ENCODE measurements at places on chromosomes 11 and 22.

DNA sequence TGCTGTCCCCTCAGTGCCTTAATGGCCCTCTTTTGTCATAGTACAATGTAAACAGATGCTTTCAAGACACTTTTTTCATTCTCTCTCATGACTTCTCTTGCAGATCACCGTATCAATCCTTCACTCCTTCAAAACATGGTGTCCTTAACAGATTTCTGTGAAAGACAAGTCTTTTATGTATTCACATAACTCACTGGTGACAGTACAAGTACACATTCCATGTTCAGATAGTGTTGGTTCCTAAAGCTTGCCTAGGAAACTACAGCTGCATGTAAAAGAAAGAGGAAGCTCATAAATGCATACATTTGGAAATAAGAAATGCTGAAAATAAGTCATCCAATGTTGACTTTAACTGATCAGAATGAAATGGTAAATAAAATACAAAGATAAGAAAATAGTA is 5.0 kb upstream of the OR52E6 start:
- no peak for DNase-seq

- DNase-seq = no peak
Observed at GRCh38 chr11:102452461-102453301, at the start of gene TMEM123. TSS of gene TMEM123 (minus strand) at chr11:102452765. CDS start at chr11:102452623, 142 bp downstream.

GRCh38 chr11:76263166-76263565 is 56.9 kb upstream of the WNT11 start:
- DNase-seq = no peak

- DNase-seq = no peak
Observed at GRCh38 chr11:96098511-96099241, 174.8 kb upstream of the MTMR2 start.

- no peak for DNase-seq
Observed at GRCh38 chr11:92329646-92330045, 105.0 kb downstream of the FAT3 start.

GRCh38 chr22:17823226-17823625 is 49.0 kb upstream of the BID start:
- no peak for DNase-seq

GRCh38 chr11:14424096-14424495 is 65.1 kb upstream of the RRAS2 start:
- no peak for DNase-seq

DNA sequence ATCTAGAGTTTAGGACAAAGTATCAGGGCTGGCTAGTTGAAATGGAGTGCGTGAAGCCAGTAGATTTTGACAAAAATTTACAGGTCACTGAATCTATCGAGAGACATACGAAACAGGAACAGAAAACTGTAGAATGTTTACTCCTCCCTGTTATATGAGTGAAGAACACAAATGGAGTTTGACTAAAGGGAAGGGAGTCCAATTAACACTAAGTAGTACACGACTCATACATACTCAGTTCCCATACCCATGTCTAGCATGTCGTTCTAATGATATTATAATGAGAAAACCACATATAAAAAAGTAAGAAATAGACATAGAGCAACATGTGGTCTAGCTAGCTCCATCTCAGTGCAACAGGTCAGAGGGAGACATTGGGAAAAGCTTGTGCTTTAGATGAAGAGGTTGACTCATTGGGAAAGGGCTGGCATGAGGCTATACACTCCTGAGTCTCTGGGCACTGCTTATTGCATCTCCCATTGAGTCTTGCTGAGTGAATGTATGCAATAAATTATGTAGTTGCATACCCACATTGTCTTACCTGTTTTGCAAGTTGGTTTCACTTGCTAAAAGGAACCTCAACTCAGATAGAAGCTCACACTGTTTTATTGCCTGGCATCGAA is 43.5 kb downstream of the CD44 start:
- DNase-seq = no peak

Data from kidney epithelial cell (primary cell).